Gastroesophageal sphincter (tissue), 4 donors: ENCODE measurements at places on chromosomes 16 and 17. TPM values are rescaled to one million over a fixed set of nuclear protein-coding genes. Genes with fewer than 3 reads are reported as not detected.
A peak's percentile ranks its signal among the peaks of the same experiment; 100 is the strongest.

The CDC27 gene
- total RNA-seq: 60.0 TPM

The CACNA1G gene
- total RNA-seq: not detected

DNA sequence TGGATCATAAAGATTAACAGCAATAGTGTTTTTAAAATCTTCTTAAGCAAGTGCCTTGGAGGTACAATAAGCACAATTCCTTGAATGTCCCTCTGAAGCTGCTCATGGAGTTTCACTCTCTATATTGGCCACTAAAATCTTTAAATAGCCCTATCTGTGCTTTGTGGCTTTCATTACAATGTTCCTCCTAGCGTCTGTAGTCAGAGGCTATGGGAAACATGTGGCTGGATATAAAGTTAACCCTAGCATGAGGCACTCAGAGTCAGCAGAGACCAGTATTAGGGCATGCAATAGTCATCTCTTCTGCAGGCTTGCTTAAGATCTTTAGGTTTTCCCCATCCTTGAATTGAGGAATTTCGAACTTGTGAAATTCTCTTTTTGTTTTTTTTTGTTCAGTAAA, 668.2 kb downstream of the CDH11 start:
- no peak for ATAC-seq

GRCh38 chr17:35890774-35891155, 10.6 kb upstream of the CCL5 start:
- no peak for ATAC-seq

GRCh38 chr17:5583426-5584382, 605 bp downstream of the NLRP1 start:
- peak; percentile 8 for ATAC-seq

DNA sequence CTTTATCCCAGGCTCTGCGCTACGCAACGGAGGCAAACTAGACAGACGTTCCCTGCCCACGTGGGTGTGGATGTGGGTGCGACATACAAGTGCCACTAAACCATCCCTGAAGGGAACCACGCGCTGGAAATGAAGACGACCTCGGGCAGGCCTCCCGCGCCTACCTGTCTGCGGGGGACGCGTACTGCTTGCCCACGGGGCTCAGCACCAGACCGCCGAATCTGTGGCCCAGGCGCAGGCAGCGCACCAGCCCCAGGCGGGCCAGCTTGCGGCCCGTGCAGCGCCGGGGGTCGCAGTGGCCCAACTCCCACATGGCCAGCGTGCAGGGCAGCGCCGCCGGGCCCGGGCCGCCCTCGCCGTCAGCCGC, 480 bp downstream of the TSR3 start:
- no peak for ATAC-seq

DNA sequence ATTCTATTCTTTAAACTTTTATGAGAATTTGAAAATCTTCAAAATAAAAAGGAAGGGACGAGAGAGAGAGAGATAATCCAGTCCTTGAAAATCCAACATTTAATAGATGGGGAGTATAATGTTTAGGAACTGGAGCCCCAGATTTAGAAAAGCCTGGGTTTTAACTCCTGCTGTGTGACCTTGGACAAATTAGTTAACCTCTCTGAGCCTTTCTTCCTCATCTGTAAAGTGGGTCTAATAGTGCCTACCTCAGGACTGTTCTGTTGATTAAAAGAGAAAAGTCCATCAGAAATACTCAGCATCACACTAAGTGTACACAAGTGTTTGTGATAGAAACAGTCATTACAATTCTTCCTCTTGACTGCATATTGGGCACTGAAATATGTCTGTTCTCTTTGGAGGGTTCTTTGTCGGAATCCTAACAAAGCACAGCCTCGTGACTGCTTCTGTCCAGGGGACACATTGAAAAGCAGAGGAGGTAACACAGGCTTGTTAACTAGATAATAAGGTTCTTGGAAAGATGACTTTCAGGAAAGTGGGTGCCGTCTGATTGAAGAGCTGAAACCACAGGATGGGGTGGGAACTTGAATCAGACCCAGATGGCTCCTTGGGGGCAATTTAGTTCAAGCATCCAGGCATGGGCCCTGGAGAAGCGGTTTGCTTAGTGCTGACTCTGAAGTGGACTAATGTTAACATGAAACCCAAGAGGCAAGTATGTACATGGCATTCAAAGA, 128.2 kb downstream of the CLEC16A start:
- no peak for ATAC-seq

DNA sequence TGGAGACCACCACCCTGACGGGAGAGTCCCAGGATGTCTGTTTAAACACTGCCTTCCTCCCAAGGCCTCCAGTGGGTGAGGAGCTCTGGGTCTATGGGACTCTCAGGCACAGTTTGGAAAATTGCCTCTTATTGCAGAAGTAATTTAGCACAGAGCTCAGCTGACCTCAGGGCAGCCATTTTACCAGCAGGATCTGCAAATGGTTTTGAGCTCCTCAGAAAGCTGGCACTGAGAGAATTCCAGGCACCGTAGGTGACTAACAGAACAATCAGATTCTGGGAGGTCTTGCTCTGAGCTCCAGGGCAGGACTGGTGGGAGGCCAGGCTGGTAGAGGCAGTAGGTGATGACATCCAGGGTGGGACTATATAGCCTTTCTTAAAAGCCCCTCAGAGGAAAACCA, 17.3 kb upstream of the C16orf74 start:
- ATAC-seq: no peak
